ENCODE measurements at places on chromosomes 4 and X. TPM values are rescaled to one million over a fixed set of nuclear protein-coding genes. Genes with fewer than 3 reads are reported as not detected.

- no peak for DNase-seq
Measured at GRCh38 chrX:152895724-152896420, 2.0 kb upstream of the ZNF185 start.

GRCh38 chr4:83062739-83063138, 27.8 kb downstream of the COPS4 start:
- no peak for DNase-seq

DNA sequence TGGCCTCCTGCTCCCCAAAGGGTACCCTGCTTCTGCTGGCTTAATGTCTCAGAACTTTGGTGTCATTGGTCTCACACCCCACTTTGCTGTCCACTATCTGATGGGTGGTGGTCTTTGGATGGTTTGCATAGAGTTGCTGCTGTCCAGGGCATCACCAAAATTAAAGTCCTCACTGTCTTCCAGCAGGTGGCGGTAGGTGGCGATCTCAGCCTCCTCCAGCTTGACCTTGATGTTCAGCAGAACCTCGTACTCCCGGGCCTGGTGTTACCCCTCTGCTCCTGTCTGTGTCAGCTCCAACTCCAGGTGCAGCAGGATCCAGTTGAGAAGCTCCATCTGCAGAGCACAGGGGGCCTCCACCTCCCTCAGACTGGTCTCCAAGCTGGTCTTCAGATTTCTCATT, 1169.5 kb upstream of the PABPC4L start:
- DNase-seq = no peak

DNA sequence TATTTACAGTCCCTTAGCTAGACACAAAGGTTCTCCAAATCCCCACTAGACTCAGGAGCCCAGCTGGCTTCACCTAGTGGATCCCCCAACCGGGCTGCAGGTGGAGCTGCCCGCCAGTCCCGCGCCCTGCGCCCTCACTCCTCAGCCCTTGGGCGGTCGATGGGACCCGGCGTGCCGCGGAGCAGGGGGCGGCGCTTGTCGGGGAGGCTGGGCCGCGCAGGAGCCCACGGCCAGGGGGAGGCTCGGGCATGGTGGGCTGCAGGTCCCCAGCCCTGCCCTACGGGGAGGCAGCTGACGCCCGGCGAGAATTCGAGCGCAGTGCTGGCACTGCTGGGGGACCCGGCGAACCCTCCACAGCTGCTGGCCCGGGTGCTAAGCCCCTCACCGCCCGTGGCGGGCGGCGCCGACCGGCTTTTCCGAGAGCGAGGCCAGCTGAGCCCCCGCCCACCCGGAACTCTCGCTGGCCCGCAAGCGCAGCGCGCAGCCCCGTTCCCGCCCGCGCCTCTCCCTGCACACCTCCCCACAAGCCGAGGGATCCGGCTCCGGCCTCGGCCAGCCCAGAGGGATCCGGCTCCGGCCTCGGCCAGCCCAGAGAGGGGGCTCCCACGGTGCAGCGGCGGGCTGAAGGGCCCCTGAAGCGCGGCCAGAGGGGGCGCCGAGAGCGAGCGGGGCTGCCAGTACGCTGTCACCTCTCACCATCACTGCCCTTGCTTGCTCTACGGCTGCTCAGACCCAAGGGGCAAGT, 39.4 kb downstream of the WFS1 start:
- DNase-seq = no peak

DNA sequence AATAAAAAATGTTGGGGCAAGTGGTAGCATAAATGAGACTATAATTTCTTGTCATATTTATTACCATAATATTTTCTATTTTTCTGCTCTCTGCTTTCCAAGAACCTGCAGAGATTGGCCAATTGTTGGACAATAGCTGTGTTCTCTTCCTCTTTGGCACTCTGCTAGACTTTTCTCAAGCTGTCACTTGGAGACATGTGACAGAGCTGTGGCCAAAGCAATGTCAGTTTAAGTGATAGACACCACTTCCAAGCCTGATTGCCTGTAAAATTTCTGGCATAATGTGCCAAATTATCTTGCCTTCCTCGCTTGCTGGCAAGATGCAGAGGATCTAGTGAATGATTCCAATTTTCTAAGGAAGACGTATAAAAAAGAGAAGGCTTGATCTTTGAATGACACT, 162.2 kb upstream of the NDST4 start:
- DNase-seq = no peak

DNA sequence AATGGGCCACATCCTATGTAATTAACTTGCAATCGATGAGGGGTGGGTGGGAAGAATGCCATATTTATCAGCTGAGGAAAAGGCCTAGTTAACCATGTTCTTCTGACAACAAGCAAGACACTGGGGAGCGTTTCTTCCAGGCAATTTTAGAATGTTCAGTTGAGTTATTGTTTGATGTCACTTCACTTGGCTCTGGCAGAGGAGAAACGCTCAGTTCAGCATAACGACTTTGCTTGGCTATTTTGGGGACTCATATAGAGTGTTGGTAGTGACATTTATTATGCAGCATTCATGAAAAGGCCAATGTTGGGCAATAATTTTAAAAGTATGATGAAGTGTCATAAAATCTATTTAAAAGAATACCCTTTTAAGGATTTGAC, 648 bp downstream of the SYNPO2 start:
- DNase-seq = no peak

GRCh38 chr4:71746379-71746778, 37.5 kb downstream of the GC start:
- no peak for DNase-seq

- DNase-seq = no peak
Measured at GRCh38 chr4:173151496-173151895, 17.1 kb upstream of the GALNT7 start.

DNA sequence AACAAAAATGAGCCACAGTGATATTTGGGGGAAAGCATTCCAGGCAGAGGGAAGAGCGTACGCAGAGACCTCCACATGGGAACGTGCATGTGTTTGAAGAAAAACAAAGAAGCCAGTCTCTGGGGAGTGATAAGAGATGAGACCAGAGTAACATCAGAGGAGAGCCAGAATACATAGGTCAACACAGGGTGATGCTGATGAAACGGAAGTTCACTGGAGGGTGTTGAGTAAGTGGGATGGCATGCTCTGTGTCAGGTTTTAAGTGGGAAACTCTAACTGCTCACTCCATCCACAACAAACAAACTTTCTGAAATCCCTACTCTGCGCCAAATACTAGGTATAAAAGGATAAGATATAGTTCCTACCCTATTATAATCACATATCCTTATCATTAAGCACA, 110.0 kb downstream of the ARHGAP6 start:
- DNase-seq = no peak

- DNase-seq = no peak
Measured at GRCh38 chrX:153804621-153805020, 10.2 kb downstream of the SSR4 start.

DNA sequence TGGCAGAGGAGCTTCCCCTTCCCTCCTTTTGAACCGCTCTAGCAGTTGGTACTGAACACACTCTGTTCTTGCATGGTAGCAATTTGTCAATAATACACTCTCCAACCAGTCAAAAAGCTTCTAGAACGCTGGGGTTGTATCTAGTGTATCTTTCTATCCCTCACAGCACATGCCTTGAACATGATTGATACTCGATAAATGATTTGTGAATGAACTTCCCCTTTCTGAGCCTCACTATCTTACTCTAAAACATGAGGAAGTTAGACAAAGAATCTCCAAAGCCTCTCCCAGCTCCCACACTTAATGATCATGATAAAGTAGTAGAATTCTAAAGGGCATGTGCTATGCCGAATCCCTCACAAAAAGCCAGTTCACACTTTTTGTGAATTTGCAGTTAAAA, 64.4 kb downstream of the DLG3 start:
- DNase-seq = no peak

DNA sequence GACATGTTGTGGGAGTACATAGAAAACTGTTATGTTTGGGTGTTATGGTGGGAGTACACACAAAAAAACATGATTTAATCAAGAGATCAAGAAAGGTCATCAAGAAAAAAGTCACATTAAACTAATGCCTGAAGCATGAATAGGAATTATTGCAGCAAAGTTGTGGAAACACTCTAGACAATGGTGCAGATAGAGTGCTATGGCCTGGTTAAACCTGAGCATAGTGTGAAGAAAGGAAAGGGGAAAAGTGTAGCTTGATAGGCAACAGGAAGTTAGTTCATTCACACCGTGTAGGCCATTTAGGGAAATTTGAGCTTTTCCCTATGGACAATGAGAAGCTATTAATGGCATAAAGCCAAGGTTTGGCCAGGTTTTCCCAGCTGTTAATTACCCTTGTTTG, 162.1 kb upstream of the EMCN start:
- DNase-seq = no peak

DNA sequence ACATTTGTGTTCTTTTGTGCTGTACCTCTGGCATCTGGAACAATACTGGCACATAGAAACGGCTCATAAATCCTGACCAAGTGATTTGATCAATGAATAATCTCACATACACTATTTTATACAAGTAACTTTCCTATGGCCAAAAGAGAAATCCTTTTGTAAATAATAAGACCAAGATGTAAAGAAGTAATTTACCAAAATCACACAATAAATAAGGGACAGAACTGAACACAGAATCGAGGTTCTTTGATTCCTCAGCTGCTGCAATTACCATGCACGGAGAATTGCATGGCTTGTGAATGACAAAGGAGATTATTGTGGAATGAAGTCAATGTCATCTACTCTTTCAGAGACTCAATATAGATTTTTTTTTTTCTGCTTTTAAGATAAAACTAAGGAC, 576.8 kb upstream of the SMIM31 start:
- no peak for DNase-seq

DNA sequence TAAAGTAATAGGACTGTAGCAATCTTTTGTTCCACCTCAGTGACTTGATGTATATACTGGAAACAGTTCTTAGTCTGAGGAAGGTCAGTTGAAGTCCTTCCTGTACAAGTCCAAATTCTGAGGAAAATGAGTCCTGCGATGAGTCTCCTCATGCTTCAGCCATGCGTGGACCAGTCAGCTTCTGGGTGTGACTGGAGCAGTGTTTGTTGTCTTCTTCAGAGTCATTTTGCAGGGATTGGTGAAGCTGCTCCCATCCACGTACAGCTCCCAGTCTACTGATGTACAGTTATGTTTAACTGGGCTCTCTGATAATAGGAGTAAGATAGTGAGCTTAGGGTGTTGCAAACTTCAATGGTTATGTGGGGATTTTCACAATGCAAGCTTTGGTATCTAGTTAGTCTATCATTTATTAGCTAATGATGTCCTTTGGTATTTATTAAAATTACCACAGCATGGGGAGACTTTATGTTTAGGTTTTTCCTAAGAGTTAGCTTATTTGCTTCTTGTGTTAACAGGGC, 3.4 kb downstream of the UGT2B17 start:
- DNase-seq = no peak

GRCh38 chr4:35325908-35326453, 918.3 kb downstream of the ARAP2 start:
- no peak for DNase-seq

The TSPAN7 gene
- total RNA-seq = 38.5 TPM

The DNAJB14 gene
- 24.3 TPM for total RNA-seq

The CACNA1F gene
- total RNA-seq = 0.25 TPM

The ARL9 gene
- not detected for total RNA-seq

The GLRA2 gene
- total RNA-seq = not detected

The HTR2C gene
- 1.7 TPM for total RNA-seq

The SLC49A3 gene
- 11.0 TPM for total RNA-seq

The CYBB gene
- total RNA-seq = 6.9 TPM

All from vagina (tissue), 2 donors.